ENCODE measurements at places on chromosomes 6 and 20.

GRCh38 chr20:48492715-48493070 is 335.1 kb downstream of the PREX1 start:
- DNase-seq = no peak

DNA sequence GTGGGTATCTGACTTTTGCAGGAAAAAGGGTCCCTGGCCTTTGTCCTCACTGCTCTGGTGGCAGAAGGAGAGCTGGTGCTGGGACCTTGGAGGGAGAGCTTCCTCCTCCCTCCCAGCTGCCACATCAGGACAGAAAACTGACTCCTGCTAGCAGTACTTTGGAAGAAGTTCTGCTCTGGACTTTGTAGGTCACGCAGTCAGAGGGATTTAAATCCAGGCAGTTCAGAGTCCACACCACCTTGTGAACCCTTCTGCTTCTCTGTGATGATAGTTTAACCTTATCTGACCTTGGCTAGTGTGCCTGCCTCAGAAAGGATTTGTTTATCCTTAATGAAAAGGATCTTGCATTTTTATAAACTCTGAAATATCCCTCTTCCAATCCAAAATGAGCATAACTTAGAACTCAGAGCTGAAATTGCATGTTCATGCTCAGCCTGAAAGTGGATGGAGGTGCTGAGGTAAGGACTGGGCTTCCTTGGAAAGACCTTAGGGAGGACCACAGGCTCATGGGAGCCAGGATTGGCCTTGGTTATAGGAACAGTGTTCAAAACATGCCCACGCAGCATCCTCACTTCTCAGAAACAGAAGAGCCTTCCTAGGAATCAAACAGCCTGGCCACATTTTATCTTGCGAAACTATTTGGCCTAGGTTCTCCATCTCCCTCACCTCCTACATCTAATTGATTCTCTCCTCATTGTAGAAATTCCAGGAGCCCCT is 123.9 kb upstream of the SASH1 start:
- no peak for DNase-seq

DNA sequence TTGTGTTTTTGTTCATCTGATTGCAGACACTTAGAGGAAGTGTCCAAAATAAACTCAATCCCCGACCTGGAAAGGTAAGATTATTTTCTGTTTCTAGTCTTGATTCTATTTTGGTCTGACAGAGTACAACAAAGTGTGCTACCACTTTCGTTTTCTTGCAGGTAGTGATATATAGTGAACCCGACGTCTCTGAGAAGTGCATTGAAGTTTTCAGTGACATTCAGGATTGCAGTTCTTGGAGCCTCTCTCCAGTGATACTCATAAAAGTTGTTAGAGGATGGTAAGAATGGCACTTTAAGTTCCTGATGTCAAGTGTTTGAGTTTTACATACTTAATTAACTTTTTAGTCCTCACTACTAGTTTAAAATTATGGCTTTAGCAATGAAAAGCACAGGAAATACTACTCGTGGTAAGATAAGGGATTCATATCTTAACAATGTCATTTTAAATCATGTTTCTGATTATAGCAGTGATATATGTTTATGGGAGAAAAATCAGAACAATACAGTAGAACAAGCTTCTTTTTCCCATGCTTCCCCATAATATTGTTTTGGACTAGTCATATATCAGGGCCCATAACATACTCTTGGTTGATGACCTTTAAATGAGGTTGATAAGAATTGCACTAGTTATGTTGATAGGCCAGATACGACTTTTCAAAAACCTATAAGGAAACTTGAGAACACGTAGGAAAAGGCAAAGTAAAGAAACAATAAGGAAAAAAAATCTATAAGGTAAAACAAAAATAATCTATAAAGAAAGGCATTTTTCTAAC is 104.0 kb downstream of the RTN4IP1 start:
- DNase-seq = no peak

- no peak for DNase-seq
These were observed 6.5 kb upstream of the RBBP8NL start for GRCh38 chr20:62433658-62434497.

GRCh38 chr20:41344938-41345728 is 4.5 kb downstream of the LPIN3 start:
- DNase-seq = no peak

GRCh38 chr6:39920157-39920556 is 14.1 kb downstream of the MOCS1 start:
- no peak for DNase-seq

DNA sequence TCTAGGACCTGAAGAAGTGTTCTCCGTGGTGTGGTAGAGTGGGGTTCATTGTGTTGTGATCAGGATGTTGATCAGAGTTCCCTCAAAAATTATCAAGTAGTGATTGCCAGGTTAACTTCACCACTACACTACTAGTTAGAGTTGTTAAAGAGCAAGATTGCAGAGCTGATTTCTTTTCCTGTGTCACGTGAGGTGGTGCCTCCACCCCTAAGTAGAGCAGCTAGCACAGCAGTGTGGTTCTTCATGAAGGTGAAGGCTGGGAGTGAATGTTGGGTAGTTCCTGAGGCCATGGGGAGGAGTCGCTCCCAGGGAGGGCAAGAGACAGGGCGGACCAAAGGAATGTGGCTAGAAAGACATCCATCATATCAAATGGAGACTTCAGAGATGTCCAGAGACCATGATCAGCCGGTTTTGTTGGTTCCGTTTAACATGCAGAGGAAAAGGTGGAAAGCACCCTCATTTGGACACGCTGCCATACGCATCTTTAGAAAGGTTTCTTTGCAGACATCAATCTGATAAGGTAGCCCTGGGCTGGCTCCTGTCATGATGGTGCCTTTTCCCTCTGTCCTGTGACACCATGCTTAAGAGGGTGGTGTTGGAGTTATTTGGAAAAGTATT is 79.2 kb upstream of the IYD start:
- no peak for DNase-seq

DNA sequence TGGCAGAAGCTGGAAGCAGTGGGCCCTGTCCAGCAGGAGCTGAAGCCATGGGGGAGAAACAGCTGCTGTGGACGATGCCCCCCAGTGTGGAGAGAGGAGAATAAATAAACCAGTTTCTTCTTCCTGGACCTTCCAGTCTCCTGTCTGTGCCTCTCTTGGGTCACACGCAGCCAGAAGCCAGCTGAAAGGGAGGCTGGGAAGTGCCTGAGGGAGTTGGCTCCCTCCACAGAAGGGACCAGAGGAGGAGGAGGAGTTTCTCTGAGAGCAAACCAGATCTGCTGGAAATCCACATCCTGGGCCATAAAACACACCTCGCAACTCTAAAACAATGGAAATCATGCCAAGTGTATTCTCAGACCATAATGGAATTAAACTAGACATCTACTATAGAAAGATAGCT is 577.0 kb downstream of the CDH26 start:
- DNase-seq = no peak

- no peak for DNase-seq
These were observed 1.2 kb upstream of the RAB22A start for GRCh38 chr20:58308290-58308679.

DNA sequence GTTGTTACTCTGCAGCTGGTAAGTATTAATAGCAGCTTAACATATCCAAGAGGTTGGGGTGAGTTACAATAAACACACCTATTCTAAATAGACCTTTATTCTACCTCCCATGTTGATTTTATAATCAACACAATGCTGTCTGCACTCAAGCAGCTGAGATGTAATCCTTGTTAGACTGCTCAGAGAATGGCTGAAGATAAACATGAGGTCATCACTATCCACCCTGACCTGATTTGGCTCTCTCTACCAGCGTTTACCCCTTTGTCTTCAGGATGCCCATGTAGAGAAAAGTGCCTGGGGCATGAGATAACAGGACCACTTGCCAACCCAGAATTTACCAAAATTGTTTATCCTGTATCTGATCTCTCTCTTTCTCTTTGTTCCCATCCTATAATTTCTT is 220.7 kb upstream of the DEFB112 start:
- DNase-seq = no peak

DNA sequence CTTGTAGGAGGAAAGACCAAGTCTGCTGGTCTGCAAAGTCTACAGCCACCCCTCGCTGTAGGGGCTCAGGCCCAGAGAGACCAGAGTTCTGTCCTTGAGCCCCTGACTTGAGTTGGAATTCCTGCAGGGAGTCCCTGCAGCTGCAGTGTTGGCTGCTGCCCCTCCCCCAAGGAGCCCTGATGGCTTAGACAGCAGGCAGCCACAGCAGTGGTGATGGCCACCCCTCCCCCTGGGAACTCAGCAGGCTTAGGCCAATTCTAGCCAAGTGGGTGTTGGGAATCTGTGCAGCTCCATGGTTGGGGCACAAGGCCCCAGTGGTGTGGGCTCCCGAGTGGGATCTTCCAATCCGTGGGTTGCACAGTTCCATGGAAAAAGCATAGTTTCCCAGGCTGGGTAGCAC is 345.4 kb downstream of the CD109 start:
- DNase-seq = no peak

- no peak for DNase-seq
These were observed 59.9 kb upstream of the BHLHE23 start for GRCh38 chr20:63066506-63067265.

Data from stimulated activated CD8-positive, alpha-beta memory T cell treated with anti-CD3 and anti-CD28 coated beads, Interleukin-15, amount 100 ng/mL, for 4 hours (primary cell).